NCI-H1694 treated with DMSO at 0.1 percent for 48 hours (cell line): ENCODE measurements at places on chromosomes 3 and 15.

GRCh38 chr3:161149529-161149928 is 44.4 kb upstream of the B3GALNT1 start:
- DNase-seq, result no peak

DNA sequence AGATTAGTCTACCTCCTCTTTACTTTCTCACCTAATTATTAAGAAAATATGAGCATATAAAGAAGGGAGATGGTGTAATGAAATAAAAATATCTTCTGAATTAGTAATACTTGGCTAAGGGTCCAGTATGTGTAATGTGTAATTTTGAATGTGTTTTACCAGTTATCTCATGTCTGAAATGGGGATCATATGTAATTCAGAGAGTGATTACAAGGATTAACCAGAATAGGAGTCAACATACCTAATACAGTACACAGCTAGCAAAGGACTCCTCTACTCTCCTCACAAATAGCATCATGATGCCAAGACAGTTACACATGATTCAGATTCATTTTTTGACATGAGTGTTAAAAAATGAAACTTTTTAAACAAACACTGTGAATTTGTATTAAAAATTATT is 570.4 kb downstream of the SI start:
- no peak for DNase-seq

- DNase-seq, result no peak
These were observed 24.9 kb upstream of the ATP2B2 start for GRCh38 chr3:10530241-10530640.

DNA sequence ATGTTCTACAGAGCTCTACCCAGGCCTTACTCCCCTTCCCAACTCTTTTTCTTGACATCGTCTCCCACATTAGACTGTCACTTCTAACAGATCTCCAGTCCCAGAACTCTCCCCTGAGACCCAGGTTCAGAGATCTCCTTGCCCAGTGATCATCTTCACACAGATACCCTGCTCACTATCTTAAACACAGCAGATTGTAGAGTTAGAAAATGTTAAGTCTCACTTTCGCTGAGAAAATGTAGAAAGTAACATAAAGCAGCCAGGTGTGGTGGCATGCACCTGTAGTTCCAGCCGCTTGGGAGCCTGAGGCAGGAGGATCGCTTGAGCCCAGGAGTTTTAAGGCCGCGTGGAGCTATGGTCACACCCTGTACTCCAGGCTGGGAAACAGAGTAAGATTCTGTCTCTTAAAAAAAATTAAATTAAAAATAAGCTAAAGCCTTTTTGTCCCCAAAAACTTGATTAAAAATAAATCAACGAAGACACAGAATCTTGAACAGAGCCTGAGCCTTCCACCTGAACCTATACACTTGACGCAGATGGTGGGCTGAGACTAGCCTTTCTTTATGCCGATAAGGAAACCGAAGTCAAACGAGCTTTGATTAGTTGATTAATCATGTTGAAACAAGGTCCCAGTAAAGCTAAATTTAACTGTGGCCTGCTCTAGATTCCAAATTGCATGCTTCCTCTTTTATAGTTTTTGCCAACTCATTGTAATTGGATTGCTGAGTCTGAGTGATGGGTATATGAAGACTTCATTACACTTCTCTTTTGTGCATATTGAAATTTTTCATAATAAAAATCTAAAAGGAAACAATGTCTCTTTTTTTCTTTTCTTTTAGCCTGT is 31.3 kb upstream of the BLM start:
- no peak for DNase-seq

- DNase-seq, result no peak
These were observed 317.0 kb upstream of the TPRG1 start for GRCh38 chr3:188854772-188855149.
